ENCODE measurements at places on chromosomes 1 and 21.
A peak's percentile ranks its signal among the peaks of the same experiment; 100 is the strongest.

DNA sequence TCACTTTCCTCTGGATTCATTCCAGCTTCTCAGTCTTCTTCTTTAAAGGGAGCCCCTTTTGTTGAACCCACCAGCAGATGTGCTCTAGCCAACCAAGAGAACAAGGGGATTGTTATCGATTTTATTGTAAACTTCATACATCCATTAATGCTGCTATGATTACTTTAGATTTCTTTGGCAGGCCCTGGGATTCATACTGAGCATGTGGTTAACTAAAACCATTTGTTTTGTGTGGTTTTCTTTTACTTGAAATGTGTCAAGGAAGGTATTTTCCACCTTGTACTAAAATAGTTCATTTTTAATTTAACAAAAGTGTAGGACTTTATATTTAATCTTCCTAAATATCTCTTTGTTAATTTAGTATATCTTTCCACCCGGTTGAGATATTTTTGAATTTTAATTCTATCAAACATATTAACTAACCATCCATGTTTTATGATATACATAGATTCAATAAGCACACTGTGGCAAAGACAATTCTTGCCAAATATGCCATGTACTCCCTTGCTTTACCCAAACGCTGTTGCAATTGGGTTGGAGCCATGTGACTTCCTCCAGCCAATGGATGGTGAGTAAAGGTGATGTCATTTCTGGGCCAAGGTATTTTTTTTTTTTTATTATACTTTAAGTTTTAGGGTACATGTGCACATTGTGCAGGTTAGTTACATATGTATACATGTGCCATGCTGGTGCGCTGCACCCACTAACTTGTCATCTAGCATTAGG is 74.2 kb upstream of the LRRC8D start:
- no peak for DNase-seq

DNA sequence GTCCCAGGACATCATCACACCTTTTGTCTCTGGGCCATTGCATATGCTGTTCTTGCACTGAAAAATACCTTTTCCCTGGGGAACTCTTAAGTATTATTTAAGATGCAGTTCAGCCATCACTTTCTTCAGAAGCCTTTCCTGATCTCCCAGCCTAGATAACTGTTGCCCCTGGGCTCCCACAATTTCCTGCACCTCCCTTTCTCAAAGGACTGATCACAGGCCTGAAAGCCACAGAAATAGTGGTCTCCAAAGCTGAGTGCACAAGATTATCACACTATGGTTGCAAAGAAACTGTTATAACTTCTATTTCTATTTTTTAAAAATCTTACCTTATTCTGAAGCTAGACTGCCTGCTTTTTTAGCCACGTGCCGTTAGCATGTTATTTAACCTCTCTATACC is 2.8 kb upstream of the ZSCAN20 start:
- DNase-seq, result no peak

GRCh38 chr1:214440219-214440965 is 111.0 kb downstream of the PTPN14 start:
- DNase-seq, result peak; percentile 21

DNA sequence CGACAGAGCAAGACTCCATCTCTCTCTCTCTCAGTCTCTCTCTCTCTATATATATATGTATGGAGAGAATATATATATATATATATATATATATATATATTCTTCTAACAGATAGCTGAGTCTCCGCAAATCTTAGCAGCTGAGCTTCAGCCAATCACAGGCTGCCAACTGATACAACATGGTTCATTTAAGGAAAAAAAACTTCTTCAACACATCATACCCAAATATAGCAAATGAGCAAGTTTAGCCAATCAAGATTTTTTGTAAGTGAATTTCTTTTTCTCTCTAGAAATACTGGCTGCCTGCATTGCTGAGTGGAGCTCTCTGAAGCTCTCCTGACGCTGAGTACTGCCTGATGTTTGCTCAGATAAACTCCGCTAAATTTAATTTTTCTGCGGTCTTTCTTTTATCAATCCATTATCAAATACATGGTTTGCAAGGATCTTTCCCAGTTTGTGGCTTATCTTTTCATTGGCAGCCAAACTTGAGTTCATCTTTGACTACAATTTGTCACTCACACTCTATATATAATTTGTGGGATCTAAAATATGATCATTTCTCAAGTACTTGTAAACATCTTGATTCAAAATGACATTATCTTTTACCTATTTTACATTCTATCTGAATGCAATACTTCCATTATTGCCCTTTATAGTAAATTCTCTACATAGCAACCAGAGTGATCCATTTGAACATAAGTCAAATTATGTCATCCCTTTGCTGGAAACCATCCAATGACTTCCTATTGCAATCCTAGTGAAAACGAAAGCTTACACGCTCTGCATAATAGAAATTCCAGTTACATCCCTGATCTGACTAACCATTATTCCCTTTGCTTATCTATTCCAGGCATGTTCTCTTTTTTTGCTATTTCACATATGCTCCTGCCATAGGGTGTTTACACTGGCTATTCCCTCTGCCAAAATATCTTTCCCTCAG is 2131.7 kb downstream of the MRPL39 start:
- no peak for DNase-seq

GRCh38 chr21:26715878-26716506 is 129.2 kb downstream of the ADAMTS1 start:
- peak; percentile 45 for DNase-seq

DNA sequence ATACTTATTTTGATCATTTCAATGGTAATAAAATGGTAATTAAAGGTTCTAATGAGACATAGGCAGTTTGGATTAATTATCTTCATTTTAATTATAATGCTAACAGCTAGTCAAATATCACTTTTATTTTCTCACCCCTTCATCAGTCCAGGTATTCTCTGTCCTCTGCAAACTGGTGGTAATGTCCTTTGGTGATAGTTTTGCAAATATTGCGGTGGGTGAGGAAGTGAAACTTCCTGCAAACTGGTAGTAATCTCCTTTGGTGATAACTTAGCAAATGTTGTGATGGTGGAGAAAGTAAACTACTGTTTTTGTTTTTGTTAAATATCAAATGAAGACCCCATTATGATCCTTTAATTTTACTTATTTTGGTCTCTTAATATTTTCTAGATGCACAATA is 209.0 kb downstream of the AMY1C start:
- no peak for DNase-seq

DNA sequence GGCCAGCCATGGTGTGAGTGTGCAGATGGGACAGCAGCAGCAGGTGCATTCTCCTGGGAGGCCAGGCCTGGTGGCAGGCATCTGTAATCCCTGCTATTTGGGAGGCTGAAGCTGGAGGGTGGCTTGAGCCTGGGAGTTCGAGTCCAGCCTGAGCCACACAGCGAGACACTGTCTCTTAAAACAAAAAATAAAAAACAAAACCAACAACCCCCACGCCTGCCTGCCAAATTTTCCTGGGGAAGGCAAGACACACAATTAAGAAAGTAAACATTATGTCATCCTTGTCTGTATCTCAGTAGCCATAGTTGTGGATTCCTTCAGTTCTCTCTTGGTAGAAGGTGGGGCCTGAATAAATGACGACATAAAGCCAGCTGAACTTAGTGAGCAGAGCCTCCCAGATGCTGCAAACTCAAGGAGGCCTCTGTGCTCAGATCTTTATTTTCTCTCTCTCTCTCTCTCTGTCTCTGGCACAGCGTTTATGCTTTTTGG is 57.6 kb upstream of the CD34 start:
- no peak for DNase-seq

GRCh38 chr1:227748496-227749182 is 13.4 kb downstream of the SNAP47 start:
- no peak for DNase-seq

- DNase-seq, result no peak
Observed at GRCh38 chr1:151060657-151061421, 642 bp downstream of the MLLT11 start.

GRCh38 chr1:206798384-206798996 is 26.2 kb upstream of the IL10 start:
- DNase-seq, result no peak

DNA sequence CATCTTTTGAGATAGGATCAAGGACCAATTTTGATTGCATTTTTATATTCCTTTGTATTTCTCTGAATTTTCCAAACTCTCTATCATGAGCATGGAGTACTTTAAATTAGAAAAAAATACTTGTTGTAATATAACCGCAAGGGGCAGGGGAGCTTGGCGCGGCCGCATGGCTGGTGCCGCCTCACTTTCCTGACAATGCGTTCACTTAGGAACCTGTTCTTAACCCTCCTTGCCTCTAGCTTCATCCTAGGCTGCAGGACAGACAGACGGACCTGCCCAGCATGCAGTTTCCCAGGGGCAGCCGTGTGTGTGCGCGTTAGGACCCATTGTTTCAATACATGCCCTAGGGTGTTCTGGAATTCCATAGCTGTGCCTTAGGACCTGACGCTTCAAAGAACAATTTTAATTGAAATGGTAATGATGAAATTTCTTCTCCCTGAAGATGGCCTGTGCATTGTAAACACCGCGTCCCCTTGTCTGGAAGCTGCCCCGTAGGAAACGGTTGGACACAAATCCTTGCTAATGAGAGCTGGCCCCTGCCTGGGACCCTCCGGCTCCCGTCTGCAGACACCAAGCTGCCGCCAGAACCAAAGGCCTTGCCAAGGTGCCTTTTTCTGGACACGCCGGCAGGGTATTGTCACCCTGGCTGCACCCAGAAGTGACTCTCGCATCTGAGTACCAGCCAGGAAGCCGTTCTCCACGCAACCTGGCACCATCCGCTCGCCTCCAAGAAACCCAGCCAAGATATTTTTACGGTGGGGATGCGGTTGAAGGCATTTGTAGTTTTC is 466.4 kb downstream of the NPHP4 start:
- no peak for DNase-seq

DNA sequence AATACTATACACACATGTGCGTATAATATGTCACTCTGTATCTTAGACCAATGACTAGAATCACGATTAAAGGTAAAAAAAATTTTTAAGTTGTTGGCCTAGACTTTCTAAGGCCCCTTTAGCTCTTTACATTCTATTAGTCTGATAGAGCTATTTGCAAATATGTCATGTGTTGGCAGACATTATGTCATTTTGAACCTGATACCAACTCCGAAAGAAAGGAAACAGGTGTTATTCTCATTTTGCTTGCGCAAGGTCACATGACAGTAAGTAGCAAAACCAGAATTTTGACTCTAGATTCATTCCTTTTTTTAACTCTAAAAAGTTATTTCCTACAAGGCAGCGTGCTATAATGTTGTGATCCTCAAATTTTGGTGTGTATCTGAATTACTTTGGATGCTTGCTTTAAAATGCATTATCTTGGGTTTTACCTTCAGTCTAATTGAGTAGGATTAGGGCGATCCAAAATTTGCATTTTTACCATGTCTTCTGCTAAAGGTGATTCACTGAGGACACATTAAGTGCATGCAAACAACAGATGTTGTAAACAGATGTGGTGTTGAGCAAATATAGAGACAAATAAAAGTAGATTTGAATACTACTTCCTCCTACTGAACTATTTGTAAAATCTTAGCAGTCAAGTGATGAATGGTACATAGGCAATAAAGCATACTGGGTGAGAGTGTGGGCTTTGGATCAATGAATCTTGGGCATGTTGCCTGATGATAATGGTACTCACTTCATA is 63.5 kb upstream of the KIAA1614 start:
- no peak for DNase-seq

DNA sequence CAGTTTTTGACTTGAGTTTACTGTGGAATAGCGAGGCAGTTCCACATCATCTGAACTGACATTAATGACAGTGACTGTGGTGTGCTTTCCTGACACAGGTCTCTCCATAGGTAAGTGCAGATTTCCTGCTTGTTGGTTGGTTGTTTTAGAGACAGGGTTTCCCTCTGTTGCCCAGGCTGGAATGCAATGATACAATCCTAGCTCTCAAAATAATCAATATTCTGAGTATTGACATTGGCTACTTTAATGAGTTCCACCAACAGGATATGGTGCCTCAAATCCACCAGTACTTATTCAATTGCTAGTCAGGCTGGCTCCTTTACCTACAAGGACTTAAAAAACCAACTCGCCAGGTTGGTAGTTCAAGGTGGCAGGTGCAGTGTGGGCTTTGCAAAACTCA is 63.8 kb downstream of the CLSTN1 start:
- no peak for DNase-seq

DNA sequence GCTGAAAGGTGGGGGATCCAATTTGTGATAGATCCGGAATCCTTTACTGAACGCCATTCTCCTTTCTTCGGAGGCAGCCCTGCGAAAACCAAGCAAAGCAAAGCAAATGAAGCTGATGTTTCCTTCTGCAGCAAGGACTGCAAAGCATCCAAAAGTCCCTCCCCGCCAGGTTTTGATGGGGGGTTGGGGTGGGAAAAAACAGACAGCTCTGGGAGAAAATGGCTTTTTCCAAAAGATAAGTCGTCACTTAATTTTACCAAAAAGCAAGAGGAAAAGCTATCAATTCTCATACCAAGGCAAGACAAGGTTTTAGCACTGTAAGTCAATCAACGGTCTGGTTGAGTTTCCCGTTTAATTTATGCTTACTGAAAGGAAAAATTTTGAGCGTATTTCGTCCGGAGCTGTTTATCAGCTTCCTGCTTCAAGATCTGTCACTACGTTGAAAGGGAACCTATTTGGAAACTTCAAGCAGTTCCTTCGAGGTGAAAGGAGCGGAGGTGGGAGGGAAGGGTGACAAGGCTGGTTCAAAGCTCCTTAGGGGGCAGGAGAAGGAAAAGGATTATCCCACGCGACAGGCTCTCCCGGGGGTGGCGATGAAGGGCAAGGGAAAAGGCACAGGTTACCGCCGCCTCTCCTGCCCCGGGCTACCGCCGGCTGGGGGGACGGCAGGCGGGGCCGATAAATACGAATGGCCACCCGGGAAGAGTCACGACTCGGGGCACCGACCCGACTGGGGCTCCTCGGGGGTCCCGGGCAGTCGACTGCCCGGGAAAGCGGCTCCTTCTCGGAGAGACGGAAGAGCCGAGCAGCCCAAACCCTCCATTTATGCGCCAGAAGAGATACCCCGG is 750 bp downstream of the SYNJ1 start:
- DNase-seq, result peak; percentile 60

GRCh38 chr1:216914974-216915373 is 191.7 kb upstream of the ESRRG start:
- no peak for DNase-seq

DNA sequence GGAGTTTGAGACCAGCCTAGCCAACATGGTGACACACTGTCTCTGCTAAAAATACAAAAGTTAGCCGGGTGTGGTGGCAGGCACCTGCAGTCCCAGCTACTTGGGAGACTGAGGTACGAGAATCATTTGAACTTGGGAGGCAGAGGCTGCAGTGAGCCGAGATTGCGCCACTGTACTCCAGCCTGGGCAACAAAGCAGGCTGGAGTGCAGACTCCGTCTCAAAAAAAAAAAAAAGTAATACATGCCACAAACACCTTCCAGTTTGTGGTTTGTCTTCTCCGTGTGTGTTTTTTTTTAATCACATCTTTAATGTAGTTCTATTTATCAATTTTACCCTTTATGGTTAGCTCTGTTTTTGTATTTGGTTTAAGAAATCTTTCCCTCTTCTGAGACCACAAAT is 22.3 kb downstream of the POGZ start:
- DNase-seq, result no peak

GRCh38 chr1:192709544-192709943 is 73.6 kb downstream of the RGS13 start:
- no peak for DNase-seq

- no peak for DNase-seq
Observed at GRCh38 chr1:118987468-118988185, 516 bp downstream of the TBX15 start.

Measured in NCI-H524 (cell line).